ENCODE measurements at places on chromosomes 3 and 15. TPM values are rescaled to one million over a fixed set of nuclear protein-coding genes. Genes with fewer than 3 reads are reported as not detected.
A peak's percentile ranks its signal among the peaks of the same experiment; 100 is the strongest.

DNA sequence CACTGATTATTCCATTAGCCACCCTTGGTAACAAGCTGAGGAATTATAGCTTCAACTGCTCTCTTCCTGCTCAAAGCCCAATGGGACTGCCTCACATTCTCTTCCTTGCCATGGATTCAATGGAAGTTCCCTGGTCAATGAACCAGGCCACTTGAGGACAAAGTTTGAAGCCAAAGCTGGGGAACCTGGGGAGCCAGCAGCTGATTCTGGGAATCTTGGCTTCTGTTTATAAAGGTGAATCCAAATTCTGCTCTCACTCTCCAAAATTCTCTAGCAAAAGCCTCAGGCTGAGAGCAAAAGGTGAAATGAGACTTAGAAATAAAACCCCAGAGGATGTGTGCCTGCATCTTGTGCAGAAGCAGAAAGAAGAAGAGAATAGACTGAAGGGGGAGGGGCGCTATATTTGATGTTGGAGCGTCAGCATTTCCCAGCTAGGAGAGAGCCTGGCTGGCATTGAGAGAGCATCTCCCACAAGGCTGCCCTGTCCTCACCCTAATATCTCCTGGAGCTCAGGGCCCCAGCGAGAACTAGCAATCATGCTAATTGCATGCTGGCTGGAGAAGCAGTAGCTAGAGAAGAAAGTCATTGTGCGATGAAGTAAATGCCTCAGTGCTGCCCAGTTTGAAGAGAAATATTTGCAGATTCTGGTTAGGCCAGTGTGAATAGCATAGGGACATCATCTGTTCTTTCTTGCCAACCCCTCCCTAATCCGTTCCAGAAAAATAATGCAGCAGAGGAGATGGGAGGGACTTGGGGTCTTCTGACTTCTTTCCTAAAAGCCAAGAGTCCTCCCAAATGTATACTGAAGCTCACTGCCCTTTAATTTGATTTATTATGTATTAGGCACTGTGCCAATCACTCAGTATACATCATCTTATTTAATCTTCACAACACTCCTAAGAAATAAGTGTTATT is 34.9 kb upstream of the GAP43 start:
- no peak for DNase-seq

DNA sequence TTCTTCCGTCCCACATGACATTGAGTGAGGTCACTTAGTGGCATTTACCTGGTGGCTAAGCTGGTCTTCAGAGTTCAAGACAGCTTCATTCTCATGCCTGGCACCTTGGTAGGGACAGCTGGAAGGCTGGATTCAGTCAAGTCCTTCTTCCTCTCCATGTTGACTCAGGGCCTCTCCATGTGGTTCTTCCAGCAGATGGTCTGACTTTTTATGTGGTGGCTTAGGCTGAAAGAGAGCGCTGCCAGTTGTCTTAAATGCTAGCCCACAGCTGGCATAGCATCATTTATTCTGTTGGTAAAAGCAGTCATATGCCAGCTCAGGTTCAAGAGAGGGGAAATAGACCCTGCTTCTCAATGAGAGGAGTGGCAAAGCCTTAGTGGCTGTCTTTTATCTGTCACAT is 53.0 kb upstream of the CTDSPL start:
- DNase-seq: no peak

DNA sequence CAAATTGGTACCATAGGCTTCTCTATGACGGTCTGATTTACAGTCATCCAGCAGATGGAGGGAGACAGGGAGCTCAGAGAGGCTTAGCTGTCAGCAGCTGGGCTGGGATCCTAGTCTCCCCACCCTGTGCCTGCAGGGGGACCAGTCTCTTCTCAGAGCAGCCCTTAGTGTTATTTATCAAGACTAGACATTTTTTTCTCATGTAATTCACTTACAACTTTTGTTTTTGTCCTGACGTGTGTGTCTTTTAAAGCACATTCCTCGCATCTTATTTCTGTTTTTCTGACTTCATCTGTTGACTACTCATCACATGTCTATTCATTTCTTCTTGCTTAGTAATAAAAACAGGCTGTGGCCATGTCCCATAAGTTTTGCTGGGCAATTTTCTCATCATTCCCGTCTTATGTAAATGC is 116.1 kb downstream of the KLF13 start:
- DNase-seq: peak; percentile 52

DNA sequence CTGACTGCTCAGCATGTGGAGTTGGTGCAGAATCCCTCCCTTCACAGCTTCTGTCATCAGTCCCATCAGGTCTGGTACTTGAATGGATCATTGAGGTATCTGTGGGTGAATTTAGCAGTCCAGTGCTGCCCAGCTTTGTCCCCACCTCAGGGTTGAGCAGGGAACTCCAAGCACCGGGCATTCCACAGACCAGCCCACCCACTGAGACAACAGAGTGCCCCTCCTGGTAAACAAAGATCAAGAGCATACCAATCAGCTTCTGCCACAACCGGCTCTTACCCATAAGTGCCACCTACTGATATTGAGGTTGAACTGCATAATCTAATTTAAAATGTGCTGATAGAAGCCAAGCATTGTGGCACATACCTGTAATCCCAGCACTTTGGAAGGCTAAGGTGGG is 57.1 kb upstream of the FXR1 start:
- peak; percentile 6 for DNase-seq

Gene LDHAL6B
- not detected for polyA plus RNA-seq
